ENCODE measurements at places on chromosomes 12 and 14. TPM values are rescaled to one million over a fixed set of nuclear protein-coding genes. Genes with fewer than 3 reads are reported as not detected.

GRCh38 chr12:4272424-4273272 is 914 bp upstream of the CCND2 start:
- peak; percentile 52 for DNase-seq

The BCAT1 gene
- 52.7 TPM for total RNA-seq

The VRTN gene
- total RNA-seq: not detected

- no peak for DNase-seq
Observed at GRCh38 chr14:103949131-103949790, 6.9 kb upstream of the RD3L start.

GRCh38 chr12:92403210-92404175 is 257.8 kb upstream of the BTG1 start:
- no peak for DNase-seq

The EFS gene
- total RNA-seq: 18.9 TPM

DNA sequence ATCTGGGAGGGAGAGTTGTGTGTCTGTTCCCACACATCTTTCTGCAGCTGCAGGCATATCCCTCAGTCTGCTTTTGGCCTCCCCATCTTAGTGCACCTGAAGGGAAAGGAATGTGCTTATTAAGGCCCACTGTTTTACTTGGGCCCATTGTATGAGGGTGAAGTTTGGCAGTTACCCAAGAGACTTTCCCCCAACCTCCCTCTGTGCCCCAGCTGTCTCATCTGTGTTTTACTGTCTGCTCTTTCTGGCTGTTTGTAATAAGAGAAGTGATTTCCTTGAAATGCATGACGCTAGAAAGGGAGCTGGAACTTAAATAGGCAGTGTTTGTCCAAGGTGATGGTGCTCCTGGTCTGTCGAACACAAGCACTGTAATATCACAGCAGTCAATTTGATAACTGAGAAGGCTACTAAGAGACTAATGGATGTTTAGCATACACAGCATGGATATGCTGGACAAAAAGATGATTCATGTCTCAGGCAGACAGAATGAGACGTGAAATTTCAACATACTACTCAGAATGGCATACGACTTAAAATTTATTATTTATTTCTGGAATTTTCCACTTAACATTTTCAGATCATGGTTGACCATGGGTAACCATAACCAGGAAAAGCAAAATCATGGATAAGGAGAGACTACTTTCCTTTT is 43.6 kb downstream of the FSCB start:
- DNase-seq: no peak

- DNase-seq: no peak
Observed at GRCh38 chr12:92463171-92463570, 239.6 kb upstream of the PLEKHG7 start.

DNA sequence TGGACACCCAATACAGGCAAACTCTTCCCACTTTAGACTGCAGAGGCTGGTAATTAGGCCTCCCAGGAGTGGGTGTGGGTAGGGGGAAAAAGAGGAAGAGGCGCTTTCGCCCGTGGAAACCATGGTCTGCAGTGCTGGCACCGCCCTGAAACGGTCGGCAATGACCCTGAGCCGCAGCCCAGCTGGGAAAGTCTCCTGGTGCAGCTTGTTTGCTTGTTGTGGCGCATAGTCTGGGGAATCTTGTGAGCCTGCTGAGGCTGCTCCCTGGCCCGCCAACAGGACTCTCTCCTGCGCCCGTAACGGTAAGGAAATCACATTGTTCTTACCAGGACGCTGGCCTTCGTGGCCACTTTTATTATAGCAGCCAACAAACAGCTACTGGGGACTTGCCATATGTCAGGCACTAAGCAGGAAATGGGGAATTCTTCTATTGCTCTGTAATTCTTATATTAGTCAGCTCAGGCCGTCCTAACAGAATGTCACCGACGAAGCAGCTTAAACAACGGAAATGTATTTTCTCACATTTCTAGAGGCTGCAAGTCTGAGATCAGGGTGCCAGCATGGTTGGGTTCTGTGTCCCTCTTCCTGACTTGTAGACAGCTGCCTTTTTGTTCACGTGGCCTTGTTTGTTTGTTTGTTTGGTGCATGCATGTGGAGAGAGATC is 52.5 kb upstream of the RIN3 start:
- DNase-seq: no peak

DNA sequence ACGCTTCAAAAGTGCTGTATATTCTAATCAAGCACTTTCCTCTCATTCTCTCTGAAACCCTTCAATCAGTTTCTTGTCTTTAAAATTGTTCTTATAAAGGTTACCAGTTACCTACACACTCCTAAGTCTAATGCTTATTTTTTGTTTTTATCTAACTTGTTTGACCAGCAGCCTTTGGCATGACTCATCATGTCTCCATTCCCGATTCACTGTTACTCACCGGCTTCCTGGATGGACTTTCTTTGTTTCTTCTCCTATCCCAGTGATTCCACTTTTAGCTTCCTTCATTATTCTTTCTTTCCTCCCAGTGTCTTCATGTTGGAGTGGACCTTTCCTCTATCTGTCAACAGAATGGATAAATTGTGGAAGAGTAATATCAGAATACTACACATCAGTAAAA is 368.6 kb upstream of the CCDC196 start:
- no peak for DNase-seq

DNA sequence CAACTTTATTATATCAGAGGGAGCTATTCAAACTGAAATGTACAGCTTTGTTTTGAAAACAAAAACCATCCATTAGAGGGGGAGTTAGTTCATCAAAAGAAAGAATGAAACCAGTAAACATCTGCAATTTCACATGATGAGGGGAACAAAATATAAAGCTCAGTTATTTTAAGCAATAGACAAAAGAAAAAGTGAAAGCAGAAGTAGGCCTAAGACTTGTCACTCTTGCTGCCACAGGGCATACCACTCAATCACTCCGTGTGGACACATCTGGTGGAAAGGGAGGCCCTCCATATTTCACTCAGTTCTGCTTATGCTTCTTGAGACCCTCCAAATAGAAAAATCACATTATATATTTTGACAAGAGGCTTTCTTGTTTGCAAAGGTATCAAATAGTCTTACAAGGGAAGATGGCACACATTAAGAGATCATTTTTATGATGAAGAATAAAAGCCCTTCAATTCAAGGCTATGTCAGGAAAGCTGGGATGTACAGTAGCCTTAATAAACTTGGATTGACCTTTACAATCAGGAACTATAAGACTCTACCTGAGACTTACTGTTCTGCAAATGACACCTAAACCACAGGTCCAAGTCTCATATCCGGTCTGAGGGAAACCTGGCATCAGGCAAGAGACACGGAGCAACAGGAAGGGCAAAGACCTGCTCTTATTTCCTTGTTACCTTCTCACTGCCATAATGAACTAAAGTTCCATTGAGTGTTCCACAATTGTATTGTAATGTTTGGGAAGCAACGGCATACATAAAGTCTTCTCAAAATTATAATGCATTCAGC is 222.5 kb upstream of the GRIP1 start:
- no peak for DNase-seq

DNA sequence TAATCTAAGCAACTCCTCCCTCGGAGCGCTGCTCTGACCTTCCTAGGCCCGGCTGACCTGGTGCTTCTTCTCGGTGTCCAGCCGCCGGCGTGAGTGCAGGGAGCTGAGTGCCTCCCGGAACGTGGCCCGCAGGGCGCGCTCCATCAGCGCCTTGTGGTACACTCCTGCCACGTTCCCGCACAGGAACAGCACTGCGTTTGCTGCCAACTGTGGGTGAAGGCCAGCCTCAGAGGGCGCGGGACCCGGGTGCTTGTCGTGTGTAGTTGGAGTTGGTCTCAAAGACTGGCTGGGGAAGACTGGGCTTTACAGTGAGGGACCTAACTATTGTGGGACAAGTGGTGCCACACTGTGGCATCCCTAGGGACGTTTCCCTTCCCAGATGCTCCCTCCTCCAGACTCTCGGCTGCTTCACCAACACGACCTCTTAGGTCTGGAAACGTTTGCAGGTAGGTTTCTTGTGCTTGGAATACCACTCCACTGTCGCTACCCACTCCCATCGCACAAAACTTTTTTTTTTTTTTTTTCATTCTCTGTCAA is 3.1 kb downstream of the ADCY4 start:
- DNase-seq: peak; percentile 83

GRCh38 chr14:57418999-57419398 is 28.6 kb downstream of the NAA30 start:
- DNase-seq: no peak

DNA sequence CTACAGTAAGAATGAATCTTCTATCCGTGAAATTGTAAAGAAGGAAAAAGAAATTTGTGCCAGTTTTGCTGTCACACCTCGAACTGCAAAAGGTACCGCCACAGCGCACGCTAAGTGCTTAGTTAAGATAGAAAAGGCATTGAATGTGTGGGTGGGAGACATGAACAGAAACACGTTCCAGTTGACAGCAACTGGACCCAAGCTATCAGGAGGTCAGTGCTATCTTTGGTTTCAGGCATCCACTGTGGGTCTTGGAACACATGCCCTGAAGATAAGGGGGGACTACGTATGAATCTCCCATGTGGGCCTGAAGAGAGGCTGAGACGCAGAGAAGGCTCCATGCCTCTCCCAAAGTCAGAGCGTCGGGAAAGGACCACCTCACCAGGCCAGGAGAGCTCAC is 9.8 kb downstream of the IFFO1 start:
- no peak for DNase-seq

- DNase-seq: no peak
Observed at GRCh38 chr12:92035477-92035876, 110.2 kb downstream of the BTG1 start.

GRCh38 chr12:47095446-47096236 is 15.9 kb upstream of the AMIGO2 start:
- DNase-seq: no peak

GRCh38 chr14:89429199-89430181 is 12.5 kb upstream of the FOXN3 start:
- no peak for DNase-seq

The PLEKHD1 gene
- total RNA-seq: 1.7 TPM

DNA sequence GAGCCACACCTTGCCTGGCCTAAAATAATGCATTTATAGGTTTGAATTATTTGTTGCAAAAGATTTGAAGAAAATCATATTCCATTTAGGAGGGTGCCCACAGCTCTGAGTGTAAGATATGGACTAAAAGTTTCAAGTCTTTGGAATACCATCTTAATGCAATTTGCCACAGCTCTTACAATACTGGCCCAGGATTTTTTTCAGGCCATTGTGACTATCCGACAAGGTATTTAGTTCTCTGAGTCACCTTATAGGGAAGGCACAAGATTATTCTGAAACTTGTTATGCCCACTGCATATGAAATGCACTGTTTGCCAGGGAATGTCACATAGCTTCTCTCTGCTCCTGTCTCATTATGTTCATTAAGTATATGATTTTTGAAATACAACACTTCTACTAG is 29.6 kb upstream of the SLC6A13 start:
- DNase-seq: no peak

The PTPRQ gene
- 2.0 TPM for total RNA-seq

DNA sequence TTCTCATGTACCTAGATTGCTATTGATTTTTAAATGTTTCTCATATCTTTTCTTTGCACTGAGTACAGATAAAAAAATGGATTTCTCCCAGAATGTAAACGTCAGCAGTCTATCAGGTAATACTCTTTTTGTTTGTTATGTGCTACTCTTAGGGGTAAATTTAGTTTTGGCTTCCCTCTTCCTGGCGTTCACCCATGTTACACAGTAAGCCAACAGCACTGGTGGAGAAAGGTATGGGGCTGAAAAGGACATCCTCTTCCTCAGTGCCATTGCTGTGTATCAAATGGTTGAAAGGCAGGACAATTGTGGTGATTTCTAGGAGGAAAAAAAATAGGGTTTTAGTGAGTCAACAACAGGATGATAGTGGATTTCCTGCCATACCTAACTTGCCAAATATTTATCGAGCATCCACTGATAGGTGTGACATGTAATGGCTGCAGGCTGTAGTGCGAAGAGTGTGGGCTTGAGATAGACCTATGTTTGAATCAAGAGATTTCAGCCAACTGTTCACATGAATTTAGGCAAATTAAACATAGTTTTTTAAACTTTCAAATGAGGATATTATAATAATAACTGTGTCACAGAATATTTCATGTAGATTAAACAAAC is 7.5 kb downstream of the KLRF2 start:
- DNase-seq: no peak

- DNase-seq: no peak
Observed at GRCh38 chr12:68856510-68856909, 48.5 kb downstream of the MDM2 start.

GRCh38 chr14:50447461-50447860 is 50.8 kb upstream of the CDKL1 start:
- DNase-seq: no peak

GRCh38 chr12:12896260-12896659 is 4.9 kb downstream of the GPRC5A start:
- DNase-seq: no peak

DNA sequence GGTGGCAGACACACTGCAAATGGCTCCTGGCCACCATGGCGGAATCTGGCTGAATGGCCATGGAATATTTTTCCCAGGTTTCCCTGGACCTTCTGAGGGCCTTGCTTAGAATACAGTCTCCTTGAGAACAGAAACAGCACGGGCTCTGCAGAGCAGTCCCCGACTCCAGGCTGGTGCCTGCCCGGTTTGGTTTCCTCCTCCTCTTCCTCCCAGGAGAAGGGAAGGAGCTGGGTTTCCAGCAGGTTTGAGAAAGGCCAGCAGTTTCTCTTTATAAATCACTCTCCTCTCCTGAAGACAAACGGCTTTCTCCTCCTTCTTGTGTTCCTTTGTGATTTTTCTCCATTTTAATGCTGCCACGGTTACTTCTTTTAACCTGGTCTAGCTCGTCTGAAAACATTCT is 106.8 kb upstream of the RFLNA start:
- DNase-seq: no peak

DNA sequence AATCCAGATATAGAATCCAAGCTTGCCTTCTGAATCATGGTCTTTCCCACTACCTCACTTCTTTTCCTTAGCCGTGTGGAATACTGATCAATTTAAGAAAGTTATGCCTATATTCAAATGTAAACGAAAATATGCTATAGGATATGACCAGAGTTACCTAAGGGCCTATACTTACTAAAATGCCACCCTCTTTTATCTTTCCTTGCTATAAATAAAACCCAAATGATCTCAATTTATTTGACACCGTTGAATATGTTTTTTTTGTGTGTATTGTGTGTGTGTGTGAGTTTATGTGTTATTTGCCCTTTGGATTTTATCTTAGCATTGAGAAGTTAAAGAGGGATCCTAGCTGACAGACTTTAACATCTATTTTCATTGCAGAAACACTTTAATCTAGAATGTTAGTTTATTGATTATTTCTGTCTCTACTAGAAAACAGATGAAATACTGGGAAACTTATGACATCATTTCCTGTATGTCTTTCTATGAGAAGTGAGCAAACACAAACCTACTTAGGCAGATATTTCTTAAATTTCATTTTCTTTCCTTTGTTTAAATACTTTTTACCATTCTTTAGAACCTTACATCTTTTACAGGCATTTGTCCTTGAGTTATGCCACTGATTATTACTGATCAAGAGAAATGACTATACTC is 2.0 kb upstream of the TAS2R9 start:
- no peak for DNase-seq

Measured in upper lobe of left lung (tissue), 6 donors.